ENCODE measurements at places on chromosomes 4 and X. TPM values are rescaled to one million over a fixed set of nuclear protein-coding genes. Genes with fewer than 3 reads are reported as not detected.

The ARX gene
- 4.5 TPM for polyA plus RNA-seq

The TACC3 gene
- 34.5 TPM for polyA plus RNA-seq

DNA sequence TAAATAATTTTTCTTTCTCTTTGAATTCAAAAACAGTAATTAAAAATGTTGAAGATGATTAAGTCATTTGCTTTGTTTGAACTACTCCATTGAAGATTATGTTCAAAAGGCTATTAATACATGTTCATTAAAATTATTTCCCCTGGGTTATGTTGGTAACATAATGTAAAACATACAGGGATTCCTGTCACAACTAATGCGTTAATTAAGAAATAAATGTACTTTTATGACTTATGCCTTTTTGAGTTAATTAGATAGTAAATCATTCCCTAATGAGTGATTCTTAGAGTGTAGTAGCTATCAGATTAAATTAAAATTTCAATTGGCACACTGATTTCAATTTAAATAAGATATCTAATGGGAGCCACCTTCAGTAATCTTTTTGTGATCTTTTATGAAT lies 549.1 kb downstream of the ANKRD50 start:
- H3K4me3 ChIP-seq: no peak overlapping the region
- H3K36me3 ChIP-seq: no peaks in the 10 kb centered on the region
- no peak overlapping the region for H3K27ac ChIP-seq
- no peaks in the 10 kb centered on the region for H3K4me1 ChIP-seq

GRCh38 chr4:14095831-14096230 lies 468.3 kb upstream of the BOD1L1 start:
- no peaks in the 10 kb centered on the region for H3K36me3 ChIP-seq
- H3K27me3 ChIP-seq: no peaks in the 10 kb centered on the region
- no peaks in the 10 kb centered on the region for H3K4me1 ChIP-seq
- no peak overlapping the region for H3K27ac ChIP-seq
- H3K4me3 ChIP-seq: no peak overlapping the region
